ENCODE measurements at places on chromosomes 5 and 9.

DNA sequence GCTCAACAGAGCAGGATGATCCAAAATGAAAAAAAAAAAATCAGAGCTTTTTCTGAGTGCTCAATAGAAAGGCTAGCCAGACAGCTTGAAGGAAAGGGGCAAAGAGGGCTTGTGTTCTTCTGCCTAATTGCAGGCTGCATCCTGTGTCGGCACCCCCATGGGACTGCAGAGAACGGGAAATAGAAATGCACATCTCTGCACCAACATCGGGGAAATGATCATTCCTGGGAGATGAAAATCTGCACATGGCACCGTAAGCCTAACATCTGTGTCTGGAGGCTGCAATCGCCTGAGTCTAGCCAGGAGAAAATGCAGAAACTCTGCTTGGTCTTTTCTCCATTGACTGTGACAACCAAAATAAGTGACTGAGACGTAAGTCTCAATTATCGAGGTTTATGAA lies 243.9 kb downstream of the ICE1 start:
- DNase-seq = no peak

DNA sequence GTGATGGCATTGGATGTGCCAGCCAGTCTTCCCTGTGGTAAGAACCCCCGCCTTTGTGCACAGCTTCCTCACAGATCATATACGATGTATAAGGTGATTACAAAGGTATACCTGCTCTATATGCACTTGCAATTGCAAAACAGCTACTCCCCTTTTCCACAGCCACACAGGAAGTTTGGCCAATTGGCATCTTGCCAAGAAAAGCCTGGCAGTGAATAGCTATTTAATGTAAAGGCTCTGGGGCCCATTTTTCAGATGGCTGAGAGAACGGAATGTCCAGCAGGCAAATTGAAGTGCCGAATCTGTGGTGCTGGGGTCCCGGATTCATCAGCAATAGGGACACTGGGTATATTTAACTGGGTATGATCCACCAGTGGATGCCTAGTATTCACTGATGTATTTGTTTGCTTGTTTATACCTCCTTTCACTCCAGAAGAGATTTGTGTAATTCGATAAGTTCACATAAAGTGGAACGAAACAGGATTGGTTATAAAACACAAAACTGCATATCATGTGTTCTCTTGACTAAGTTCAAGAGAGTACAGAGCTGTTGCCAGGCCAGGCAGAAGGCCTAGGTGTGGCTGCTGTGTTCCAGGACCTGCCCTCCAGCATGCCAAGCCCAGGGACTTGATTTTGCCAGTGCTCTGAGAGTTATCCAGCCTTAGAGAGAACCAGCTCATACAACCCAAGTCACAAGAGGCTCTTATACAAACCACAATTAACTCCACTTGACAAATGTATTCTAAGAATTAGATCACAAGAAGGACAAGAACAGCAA lies 27.7 kb upstream of the GABRP start:
- no peak for DNase-seq

DNA sequence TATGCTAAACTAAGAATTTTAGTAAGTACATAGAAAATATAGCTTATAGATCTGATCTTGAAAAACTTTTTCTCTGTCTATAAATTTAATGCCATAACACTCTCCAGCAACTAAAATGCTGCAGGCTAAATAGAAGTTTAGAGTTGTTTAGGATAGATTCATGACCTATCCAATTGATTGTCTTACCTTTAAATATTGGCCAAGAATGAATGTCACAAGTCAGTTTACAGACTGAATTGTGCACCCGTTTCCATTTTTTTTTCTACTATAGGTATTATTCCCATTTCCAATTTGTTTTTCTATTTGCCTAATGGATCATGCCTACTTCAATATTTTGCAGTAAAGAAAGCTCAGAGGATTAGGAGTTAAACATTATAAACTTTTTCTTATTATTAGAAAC lies 129.5 kb downstream of the MLLT3 start:
- no peak for DNase-seq

DNA sequence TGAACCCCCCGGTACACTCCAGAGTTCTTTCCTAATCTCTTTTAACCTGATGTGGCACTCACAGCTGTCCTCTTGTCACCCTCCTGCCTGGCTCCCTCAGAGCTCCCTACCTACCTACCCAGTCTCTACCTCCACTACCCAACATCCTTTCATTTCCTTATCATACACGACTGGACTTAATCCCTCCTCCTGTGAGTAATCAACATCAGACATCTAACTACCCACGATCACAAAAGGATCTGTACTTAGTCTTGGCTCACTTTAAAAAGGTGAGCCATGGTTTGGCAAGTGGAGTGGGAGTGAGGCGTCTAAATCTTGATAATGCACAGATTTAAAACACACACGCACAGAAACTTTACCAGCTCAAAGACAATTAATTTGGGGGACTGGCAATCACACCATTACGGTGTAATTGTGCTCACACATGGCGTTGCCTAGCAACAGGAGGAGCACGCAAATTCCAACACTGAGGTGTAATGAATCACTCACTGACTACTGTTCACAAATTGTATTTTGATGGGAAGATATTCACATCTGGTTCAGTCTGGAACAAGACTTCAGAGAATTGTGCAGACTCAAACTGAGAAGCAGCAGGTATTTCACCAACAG lies 235.9 kb downstream of the EPB41L4A start:
- DNase-seq = no peak

- no peak for DNase-seq
Measured at GRCh38 chr5:79802406-79802805, 112.8 kb downstream of the CMYA5 start.

GRCh38 chr9:104682642-104683041 lies 11.7 kb upstream of the OR13D1 start:
- DNase-seq = no peak

GRCh38 chr9:16689351-16689938 lies 181.0 kb downstream of the BNC2 start:
- no peak for DNase-seq

GRCh38 chr9:34070606-34071324 lies 22.1 kb upstream of the UBAP2 start:
- no peak for DNase-seq

DNA sequence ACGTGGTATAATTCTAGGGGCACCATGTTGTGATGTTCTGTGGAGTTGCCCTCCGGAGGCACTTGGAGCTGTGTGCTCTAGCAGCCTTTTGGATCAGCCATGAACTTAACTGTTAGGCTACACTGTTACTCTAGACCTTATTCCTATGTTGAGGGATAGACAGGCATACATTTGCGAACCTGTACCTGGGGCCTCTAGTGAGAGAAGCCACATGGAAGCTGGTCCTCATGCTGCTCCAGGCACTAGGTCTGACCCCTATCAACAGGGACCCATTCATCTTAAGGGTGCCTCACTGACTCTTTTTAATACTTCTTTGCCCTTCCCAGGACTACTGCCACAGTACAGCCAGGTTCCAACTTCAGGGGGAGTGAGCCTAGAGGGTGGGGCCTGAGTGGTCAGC lies 594.8 kb downstream of the RAB3C start:
- no peak for DNase-seq

DNA sequence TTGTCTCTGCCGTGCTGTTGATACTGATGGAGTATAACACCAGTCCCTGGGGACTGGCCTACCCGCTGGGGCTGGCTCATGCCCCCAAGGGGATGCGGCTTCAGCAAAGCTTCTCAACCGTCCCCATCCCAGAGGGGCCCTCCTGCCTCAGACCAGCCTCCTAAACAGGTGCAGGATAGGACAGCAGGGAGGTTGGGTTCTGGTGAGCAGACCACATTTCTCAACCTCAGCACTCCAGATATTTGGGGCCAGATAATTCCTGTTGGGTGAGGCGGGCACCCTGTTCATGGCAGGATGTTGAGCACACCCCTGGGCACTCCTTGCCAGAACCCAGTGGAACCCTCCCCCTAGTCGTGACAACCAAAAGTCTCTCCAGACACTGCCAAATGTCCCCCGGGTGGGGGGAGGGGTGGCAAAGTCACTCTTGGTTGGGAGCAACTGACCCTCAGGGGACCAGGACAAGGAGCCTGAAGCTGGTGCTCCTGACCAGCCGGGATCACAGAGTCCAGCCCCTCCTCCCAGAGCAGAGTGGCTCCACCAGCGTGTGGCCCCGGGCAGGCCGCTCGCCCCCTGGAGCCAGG lies 107.8 kb downstream of the ZNF354C start:
- DNase-seq = no peak

GRCh38 chr5:34007201-34007620 lies 639 bp downstream of the AMACR start:
- DNase-seq = no peak

DNA sequence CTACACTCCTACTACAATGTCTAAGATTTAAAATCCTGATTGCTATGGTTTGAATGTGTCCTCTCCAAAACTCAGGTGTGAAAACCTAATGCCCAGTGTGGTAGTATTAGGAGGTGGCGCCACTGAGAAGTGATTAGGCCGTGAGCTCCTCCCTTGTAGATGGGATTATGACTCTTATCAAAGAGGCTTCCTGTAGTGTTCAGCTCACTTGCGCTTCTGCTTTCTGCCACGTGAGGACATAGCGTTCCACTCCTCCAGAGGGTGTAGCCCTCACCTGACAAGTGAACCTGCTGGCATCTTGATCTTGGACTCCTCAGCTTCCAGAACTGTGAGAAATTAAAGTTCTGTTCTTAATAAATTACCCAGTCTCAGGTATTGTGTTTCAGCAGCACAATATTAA lies 33.0 kb upstream of the WHRN start:
- DNase-seq = no peak

- no peak for DNase-seq
Measured at GRCh38 chr9:136324501-136325300, 2.6 kb upstream of the GPSM1 start.

- no peak for DNase-seq
Measured at GRCh38 chr9:91515074-91515687, 91.5 kb upstream of the NFIL3 start.

DNA sequence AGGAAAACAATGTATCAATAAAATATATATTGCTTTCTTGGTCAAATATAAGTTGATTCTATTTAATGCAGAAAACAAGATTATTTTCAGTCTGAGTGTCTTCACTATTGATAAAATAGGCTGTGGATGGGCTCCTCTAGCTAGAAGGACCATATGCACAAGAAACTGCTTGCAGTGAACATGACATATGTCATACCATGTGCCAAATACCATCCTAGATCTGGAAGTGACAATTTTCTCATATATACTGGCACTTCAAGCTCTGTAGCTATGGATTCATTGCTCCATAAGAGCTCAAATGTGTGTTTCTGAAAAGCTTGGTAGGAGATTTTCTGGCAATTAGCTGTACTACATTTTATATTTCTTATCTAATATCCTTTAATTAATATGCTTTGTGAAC lies 95.6 kb upstream of the CDH6 start:
- DNase-seq = no peak

DNA sequence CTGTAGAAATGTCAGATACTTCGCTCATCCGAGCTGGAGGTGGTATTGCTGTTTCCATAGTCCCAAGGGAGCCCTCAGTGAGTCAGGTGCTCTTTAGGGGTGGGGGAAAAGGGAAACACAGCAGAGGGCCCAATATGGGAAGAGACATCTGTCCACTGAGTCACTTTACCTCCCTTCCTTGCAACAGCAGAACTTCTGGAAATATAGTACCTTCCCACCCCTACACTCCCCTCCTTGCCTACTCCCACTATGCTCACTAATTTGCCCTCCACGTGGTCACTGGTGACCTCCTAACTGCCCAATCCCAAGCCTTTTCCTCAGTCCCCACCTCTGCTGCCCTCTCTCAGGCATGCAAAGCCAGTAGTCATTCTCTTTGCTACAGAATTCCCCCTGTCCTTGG lies 1.9 kb downstream of the HK3 start:
- no peak for DNase-seq

- no peak for DNase-seq
Measured at GRCh38 chr5:66454186-66455078, 141.8 kb upstream of the MAST4 start.

DNA sequence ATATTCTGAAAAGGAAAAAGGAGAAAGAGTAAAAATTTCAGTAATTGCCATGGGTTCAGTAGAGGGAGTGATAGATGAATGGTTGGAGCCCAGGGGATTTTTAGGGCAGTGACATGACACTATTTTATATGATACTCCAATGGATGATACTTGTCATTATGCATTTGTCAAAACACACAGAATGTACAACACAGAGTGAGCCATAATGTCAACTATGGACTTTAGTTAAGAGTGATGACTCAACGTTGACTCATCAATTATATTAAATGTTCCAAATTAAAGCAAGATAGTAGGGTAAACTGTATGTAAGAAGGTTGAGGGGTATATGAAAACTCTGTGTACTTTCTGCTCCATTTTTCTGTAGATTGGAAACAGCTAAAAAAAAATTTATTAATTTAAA lies 586.4 kb downstream of the TAF11L14 start:
- no peak for DNase-seq

DNA sequence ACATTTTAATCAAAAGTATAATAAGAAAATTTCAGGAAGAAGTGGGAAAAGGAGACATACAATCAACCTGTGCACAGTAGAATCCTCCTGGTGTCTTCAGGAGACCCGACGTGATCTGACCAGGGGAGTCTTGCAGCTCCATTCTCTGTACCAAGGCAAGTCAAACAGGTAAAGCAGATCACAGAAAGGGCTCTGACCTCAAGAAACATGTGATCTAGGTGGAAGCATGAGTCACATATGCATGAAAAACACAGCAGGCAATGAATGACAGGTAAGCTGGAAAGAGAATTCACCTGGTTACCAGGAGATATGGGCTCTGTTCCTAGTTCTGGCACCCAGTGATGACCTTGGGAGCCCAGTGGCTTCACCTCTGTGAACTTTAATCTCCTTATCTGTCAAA lies 19.4 kb upstream of the FABP6 start:
- no peak for DNase-seq

DNA sequence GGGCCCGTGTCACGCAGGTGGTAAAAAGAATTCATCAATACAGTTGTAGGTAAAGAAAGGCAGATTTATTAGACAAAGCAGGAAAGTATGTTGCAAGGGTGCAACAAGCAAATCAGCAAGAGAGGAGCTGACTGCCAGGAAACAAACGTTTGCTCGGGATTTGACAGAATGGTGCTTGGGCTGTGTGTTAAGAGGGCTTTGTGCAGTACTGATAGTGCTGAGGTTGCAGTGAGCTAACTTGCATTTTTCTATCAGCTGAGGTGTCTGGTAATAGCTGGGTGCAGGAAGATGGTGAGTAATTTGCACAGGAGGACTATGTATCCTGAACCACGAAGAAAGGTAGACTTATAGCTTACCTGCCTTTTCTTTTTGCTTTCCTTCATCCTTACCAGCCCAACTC lies 3.9 kb upstream of the RARS1 start:
- no peak for DNase-seq

DNA sequence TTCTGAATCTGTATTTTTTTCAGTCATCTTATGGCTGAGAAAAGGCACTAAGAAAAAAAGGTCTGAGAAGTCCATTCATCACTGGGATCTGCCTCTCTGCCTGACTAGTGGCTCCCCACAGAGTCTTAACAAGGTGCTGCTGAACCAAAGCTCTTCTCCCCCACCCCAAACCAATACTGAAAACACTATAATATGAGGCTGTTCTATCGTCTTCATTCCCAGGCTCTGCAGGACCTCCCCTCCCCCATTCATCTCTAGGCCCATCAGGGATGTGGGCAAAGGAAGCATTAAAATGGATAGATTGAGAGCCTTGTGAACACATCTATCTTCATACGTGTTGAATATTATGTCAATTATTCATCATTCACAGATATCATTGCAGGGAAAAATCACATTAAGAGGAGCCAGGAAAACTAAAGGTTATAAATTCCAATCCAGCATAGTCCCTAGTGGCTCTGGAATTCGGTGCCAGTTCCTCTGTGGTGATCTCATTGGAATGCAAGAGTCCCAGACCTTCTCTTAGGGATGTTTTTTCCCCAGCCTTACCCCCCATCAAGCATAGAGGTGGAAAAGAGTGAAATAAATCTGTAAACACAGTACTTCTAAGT lies 44.3 kb upstream of the GPR151 start:
- no peak for DNase-seq

All from activated CD8-positive, alpha-beta memory T cell treated with anti-CD3 and anti-CD28 coated beads for 1 hour (primary cell).